ENCODE measurements at places on chromosomes 5 and 9.
A peak's percentile ranks its signal among the peaks of the same experiment; 100 is the strongest.

DNA sequence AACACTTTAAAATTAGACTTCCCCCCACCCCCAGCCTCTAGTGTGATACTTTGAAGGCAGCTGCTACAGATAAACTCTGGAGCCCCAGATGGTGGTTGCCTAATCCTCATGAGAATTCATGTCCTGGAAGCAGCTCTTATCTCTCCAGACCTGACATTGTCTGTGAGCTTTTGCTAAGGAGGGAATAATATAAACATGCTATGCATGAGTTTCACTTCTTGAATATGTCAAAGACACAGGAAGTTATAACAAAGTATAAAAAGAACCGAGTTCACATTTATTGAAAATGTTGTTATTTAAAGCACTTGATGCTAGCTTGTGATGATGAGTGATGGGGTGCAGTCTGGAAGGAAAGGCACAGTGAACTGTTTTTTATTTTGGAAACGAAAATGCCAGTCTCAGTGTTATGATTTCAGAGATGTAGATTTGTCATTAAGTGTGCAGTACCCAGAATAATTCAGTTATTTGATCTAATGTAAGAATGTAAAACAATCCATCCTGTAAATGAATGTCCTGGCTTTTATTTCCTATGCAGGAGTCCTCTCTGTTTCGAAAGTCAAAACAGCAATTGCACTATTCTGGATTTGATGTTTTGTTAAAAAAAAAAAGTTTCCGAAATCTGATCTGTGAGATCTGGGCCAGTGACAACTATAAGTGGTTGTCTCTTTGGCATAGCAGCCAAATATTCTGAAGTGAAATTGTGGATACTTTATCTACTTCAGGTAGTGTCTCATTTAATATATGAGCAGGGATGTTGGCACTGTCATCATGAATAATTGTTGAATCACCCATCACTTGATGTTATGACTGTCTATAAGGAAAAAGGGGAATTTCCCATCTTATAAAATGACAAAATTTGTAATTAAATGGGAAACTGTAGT lies 77.0 kb downstream of the ZCCHC7 start:
- no peak for DNase-seq

DNA sequence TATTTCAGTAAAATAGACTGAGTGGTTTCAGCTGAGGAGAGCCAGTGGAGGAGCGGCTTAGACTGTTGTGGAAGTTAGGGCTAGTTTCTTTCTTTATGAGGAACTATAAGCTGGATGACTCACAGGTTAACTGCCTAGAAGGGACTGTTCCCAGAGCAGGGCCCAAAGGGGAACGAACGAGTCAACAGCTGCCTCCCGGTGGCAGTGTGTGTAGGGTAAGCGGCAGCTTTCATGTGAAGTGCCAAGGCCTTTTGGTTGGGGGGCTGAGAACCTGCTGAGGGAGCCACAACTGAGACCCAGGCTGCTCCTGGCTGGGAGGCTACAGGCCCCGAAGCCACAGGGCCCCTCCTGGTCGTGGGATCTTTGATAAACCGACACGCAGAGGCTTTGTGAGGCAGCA lies 7.0 kb downstream of the SQSTM1 start:
- DNase-seq: no peak

DNA sequence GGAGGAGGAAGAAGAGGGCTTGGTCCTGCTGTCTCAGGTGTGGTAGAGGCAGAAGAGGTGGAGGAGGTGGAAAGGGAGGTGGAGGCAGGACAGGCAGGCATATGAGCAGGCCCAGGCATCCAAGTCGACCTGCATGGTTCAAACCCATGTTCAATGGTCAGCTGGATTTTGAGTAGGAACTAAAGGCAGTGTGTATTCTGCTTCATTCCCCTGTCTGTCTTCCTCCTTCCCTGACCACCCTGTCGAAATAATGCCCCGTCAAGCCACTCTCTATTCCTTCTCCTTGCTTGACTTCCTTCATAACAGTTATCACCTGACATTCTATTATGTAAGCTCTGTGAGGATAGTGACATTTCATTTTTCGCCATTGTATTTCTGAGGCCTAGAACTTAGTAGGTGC lies 34.8 kb downstream of the ATP6V0E1 start:
- no peak for DNase-seq

DNA sequence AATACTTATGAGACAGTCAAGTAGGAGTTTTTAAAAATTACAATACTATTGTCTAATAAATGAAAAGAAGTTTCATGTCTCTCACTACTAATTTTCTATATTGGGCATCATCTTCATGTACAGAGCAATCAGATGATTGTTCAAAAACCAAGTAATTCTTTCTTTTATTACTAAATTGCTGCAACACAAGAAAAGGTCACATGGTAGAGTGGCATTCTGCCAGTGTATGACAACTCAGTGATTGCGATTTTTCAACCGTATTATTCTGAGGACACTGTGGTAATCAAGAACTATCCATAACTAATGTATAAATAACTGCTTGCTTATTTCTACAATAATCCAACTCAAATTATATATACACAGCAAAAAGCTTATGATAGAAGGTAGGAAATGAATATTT lies 96.7 kb upstream of the GRHPR start:
- DNase-seq: no peak

- DNase-seq: no peak
These were observed 262.9 kb downstream of the SPOCK1 start for GRCh38 chr5:137236252-137236651.

- no peak for DNase-seq
These were observed 219.0 kb downstream of the COMMD10 start for GRCh38 chr5:116303810-116304209.

- DNase-seq: no peak
These were observed 218.8 kb upstream of the ADRA1B start for GRCh38 chr5:159697530-159697929.

DNA sequence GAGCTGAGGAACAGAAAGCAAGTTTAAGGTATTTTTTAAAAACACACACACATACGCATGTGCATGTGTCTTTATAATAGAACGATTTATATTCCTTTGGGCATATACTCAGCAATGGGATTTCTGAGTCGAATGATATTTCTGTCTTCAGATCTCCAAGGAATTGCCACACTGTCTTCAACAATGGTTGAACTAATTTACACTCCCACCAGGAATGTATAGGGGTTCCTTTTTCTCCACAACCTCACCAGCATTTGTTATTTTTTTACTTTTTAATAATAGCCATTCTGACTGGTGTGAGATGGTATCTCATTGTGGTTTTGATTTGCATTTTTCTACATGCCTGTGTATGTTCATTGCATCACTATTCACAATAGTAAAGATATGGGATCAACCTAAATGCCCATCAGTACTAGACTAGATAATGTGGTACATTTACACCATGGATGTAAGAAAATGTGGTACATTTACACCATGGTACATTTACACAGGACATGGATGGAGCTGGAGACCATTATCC lies 60.3 kb upstream of the MAP3K1 start:
- DNase-seq: no peak

- DNase-seq: no peak
These were observed 107.2 kb downstream of the UBE2R2 start for GRCh38 chr9:33923998-33924701.

- DNase-seq: no peak
These were observed 39.8 kb upstream of the CCDC112 start for GRCh38 chr5:115336201-115336720.

DNA sequence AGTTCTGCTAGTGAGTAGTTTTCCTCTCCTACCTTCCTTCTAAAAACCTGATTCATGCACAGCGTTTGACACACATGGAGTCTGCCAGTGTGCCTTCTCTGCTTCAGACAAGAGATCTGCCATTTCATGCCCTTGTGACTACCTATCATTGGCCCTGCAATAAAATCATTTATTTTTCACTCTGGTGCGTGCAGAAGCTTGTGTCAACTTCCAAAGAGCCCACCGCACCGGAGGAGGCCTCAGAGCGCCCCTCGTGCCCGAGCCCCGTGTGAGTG lies 13.7 kb downstream of the HNRNPH1 start:
- no peak for DNase-seq

GRCh38 chr9:125659201-125659840 lies 47.7 kb downstream of the MAPKAP1 start:
- DNase-seq: no peak

GRCh38 chr9:28650327-28650726 lies 1077.0 kb upstream of the C9orf72 start:
- no peak for DNase-seq

- DNase-seq: no peak
These were observed 101.0 kb downstream of the NR3C1 start for GRCh38 chr5:143302341-143303045.

- DNase-seq: no peak
These were observed 112.0 kb upstream of the ZNF366 start for GRCh38 chr5:72619251-72619650.

DNA sequence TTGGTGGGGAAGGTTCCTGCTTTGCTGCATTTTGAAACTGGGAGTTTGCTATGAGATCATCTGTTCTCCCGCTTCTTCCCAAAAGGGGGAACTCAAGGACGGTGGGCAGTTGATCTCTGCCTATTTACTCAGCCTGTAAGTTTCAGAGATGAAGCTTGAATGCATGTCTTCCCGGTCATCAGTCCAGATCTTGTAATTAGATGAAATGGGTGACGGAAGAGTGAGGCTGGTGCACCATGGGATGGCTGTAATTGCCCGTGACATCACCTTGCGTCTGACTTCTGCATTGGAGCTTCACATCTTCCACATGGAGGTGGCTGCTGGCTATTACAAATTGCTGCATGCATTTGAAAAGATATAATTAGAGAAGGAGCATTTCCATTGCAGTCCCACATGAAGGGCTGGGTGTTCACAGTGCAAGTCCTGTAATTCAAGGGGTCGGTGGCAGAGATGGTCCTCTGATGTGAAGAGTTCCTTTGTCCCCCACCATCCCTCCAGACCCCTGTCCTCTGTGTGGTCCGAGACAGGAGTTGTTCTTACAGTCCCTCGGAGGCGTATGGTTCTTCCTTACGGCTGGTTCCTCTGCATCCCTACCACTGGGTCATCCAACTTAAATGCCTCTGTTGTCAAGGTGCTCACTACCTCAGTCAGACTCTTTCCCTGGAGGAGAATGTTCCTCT lies 72.9 kb downstream of the ZNF618 start:
- DNase-seq: no peak

DNA sequence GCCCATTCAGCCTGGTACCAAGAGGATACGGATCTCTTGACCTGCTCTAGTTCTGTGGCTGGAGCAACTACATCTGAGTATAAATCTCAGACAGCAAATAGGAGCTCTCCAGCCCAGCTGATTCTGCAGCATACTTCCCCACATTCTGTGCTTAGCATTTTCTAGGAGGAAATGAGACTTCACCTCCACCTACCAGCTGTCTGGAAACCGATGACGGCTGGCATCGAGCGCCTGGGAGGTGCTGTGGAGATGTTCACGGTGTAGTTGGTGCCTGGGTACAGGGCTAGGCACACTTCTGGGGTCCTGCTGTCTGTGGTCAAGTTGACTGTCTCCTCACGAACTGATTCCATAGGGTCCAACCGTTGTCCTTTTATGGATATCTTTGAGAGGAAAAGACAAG lies 63.6 kb downstream of the SUSD1 start:
- peak; percentile 56 for DNase-seq

GRCh38 chr9:69471433-69471832 lies 146.4 kb downstream of the ENTREP1 start:
- no peak for DNase-seq

DNA sequence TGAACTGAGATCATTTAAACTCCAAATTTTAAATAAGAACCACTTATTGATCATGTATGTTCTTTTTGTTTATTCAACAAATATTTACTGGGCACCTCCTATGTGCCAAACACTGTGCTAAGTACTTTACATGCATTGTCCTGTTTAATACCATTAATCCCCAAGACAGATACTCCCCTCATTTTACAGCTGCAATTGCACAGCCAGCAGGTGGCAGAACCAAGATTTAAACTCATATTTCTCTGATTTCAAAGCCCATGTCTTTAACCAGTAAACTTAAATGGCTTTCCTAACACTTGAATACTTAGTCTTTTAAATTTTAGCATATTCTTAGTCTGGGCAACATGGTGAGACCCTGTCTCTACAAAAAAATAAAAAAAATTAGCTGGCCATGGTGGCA lies 43.4 kb upstream of the KIAA1958 start:
- DNase-seq: no peak

DNA sequence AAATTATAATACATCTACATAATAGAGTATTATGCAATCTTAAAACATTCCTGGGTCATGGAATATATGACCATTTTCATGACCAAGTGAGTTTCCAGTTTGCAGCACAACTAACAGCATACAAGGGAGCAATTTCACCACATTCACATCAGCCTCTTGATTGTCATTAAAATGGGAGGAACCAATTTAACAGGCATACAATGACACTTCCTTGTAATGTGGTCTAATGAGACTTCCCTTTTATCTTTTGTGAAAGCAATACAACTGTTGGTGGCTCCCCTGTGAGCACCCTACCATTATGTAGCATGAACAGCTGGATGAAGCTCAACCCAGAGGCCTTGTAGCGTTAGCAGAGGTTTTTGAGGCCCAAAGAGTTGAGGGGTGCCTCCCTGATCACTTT lies 13.6 kb upstream of the TMOD1 start:
- DNase-seq: no peak

DNA sequence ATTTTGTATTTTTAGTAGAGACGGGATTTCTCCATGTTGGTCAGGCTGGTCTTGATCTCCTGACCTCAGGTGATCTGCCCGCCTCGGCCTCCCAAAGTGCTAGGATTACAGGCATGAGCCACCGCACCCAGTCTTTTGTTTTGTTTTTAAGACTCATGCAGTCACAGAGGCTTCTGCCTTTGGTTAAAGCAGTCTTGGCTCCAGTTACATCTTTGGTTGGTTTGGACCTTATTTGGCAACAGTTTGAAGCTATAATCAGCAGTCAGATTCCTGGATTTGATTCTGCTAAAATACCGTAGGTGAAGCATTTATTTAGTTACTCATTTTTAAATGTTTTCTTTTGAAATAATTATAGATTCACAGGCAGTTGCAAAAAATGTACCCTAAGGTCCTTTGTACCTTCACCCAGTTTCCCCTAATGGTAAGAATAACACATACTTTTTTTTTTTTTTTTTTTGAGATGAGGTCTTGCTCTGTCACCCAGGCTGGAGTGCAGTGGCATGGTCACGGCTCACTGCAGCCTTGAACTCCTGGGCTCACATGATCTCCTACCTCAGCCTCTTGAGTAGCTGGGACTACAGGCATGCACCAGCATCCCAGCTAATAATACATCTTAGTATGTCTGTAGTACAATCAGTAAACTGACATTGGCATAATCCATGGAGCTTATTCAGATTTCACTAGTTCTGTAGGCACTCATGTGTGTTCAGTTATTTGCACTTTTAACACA lies 15.7 kb downstream of the USP20 start:
- no peak for DNase-seq

DNA sequence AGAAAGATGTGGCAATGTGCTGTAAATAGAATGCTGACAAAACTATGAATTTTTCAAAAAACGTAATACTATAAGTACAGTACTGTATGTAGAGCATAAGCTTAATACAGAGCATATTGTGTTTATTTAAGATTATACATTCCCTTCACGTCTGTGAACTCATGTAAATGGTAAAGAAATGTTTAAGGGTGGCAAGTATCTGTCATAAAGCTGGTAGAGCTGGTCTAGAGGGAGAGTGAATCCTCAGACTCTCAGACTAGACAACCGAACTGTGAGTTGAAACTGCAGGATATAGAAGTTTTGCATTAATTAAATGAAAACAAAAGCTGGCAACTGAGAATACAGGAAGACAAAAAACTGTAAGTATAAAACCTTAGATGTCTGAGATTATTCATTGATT lies 87.3 kb upstream of the ANXA1 start:
- DNase-seq: no peak
